ENCODE measurements at places on chromosomes 4 and X.

GRCh38 chr4:19752599-19752998 is 499.1 kb upstream of the SLIT2 start:
- DNase-seq: no peak

- no peak for DNase-seq
Measured at GRCh38 chr4:5660185-5660584, 48.2 kb downstream of the EVC2 start.

GRCh38 chr4:122671919-122672490 is 51.1 kb upstream of the IL21 start:
- DNase-seq: no peak

- no peak for DNase-seq
Measured at GRCh38 chrX:72258174-72258573, 18.9 kb downstream of the RPS4X start.

- no peak for DNase-seq
Measured at GRCh38 chrX:13101441-13102139, 57.2 kb upstream of the FAM9C start.

DNA sequence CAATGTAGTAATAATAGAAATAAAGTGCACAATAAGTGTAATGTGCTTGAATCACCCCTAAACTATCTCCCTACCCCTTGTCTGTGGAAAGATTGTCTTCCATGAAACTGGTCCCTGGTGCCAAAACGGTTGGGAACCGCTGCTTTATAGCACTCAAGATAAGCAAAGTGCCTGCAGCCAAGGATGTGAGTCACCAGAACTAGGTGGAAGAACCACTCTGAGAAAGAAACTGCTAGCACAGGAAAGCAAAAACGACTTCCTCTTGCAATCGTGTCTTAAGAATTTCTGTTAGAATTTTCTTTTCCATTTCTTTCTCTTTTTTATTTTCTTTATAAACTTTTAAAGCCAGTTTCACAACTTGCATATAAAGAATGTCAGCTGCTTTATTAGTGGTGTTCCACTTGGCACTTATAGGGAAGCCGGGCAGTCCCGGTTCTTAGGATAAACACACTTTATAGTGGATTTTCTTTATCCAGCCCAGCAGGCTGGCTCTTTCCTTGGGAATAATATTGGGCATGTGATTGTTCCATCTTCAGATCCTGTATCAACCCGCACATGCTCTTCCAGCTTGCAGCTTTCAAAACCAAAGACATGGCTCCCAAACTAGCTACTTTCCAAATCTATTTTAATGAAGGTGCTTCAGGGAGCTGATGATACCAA is 32.3 kb upstream of the CXCL8 start:
- DNase-seq: no peak

DNA sequence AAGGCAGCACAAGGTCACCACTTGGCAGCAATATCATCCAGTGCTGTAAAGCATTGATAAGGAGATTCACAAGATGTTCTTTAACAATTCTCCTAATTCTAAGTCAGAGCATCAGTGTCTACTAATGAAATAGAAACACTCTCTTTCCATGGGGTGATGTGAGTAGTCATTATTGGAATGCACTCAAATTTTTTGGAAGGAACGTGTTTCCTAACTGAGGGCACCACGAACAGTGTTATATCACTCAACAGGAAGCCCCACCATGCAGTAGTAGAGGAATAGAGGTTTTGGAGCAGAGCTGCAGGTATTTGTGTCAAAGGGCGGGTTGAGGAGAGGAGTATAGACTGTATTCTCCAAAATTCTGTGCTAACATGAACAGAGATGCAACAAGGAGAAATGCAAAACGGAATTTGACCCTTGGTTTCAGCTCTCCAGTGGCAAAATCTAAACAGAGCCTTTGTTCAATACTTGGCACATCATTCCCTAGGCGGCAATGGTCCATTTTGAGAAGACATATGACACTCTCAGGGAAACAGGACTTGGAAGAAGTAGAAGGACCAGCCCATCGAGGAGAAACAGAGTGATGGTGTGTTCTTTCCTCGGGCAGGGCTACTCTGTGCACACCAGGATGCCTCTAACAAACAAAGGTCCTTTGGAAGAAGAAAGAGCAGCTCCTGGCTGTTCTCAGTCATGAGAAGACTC is 98.9 kb downstream of the CPEB2 start:
- no peak for DNase-seq

DNA sequence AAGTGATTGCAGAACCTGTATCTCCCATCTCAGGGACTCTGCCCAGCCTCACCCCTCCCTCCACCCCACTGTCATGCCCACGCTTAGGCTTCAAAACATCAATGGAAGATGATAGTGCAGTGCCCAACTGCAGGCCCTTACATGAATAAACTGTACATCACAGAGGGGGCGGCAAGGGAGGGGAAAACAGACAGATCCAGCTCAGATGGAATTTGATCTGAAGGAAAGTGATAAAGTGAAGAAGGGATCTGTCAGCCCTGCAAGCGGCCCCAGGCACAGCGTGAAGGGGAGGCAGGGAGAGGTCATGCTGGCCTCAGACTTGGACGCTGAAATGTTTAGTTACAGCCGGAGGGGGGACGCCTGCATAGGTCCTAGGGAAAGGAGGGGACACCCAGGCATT is 38.5 kb downstream of the GYG2 start:
- no peak for DNase-seq

DNA sequence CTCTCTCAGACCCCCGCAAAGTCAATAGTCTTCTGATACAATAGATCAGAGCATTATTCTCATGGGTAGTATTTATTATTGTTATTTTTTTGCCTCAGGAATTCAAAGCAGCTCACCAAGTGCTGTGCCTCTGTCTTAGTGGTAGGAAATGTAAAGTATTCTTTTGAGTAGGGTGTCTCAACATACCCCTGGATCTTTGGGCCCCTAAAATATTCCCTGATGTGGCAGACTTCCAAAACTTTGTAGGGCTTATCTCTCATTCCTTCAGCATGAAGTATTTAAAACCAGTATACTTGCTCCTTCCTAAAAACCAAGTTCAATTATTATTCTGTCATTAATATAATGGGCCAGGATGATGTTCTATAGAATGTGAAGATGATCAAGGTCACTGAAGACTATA is 115.3 kb upstream of the ZNF827 start:
- DNase-seq: no peak

DNA sequence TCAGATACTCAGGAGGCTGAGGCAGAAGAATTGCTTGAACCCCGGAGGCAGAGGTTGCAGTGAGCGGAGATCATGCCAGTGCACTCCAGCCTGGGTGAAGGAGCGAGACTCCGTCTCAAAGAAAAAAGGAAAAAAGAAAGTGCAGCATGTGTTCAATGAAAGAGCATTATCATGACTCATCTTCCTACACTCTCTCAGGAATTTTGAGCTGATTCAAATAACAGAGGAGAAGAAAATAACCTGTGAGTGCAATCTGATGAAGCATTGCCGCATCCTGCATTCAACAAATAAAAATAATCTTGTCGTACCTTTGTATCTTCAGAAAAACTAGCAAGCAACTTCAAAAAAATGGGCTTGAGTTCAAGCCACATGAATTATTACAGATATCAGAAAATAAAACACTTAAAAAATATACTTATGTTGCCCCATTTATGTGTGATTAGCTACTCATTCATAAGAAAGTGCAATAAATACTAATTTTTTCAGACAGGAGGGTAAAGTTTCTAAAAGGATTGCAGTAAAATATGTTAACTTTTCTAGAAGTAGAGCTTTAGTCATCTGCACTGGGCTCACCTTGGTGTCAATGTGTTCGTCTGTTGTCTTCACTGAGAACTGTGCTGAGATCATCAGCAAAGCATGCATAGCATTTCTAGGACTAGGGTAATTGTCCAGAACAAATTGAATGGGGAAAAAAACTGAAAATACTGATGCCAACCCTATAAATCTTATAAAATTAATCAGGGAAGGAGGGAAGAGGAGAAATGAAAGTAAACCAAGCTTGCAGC is 90.4 kb upstream of the VCX3B start:
- no peak for DNase-seq

DNA sequence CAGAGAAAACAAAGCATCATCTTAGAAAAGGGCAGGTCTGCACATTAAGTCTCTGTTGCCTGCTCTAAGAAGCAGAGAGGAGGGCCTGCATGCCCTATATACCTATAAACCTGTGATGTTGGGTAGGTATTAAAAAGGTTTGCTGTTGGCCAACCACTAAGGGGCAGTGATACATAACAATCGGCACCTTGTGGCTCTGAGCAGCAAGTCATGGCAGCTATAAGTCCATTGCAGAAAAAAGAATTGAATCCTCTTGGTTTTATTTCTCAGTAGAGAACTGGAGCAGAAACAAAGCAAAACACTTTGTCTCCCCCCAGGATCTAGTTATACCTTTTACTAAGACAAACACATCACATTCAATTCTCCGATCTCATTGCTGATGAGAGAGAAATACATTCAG is 1364.4 kb downstream of the STIM2 start:
- DNase-seq: no peak

- no peak for DNase-seq
Measured at GRCh38 chr4:104465201-104465600, 29.5 kb downstream of the CXXC4 start.

- DNase-seq: no peak
Measured at GRCh38 chr4:54913751-54914526, 211.5 kb downstream of the KDR start.

- DNase-seq: no peak
Measured at GRCh38 chr4:151313306-151314009, 11.9 kb downstream of the SH3D19 start.

DNA sequence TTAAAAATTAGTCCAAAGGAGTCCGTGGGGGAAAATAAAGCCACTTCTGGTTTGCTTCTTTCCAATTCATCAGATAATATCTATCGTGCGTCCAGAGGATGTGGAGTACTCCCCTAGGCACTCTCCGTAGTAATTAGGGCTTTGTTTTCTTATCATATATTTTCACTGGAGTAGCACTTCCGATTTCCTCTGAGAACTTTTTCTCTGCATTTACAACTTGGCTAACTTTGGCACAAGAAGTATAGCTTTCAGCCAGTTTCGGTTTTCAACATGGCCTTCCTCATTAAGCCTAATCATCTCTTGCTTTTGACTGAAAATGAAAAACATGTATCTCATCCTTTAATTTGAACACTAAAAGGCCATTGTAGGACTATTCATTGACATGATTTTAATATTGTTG is 80.5 kb downstream of the CASP3 start:
- no peak for DNase-seq

DNA sequence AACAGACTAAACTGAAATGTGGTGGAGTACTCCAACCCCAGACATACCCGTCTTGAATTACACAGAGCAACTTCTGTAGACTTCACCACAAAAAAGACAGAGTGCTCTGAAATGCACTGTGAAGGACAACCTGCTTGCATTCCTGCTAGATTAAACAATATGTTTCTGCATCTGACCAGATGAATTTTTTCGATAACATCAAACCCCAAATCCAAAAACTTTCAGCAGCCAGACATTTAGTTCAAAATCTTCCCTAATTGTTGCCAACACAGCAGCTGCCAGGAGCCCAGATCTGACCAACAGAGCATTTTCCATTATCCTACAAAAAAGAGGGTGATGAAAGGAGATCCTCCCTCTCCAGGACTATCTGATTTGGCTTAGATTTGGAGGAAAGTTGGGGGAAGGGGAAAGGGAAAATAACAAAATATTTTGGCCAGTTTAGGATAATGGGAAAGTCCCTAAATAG is 356.5 kb downstream of the PDGFC start:
- DNase-seq: no peak

DNA sequence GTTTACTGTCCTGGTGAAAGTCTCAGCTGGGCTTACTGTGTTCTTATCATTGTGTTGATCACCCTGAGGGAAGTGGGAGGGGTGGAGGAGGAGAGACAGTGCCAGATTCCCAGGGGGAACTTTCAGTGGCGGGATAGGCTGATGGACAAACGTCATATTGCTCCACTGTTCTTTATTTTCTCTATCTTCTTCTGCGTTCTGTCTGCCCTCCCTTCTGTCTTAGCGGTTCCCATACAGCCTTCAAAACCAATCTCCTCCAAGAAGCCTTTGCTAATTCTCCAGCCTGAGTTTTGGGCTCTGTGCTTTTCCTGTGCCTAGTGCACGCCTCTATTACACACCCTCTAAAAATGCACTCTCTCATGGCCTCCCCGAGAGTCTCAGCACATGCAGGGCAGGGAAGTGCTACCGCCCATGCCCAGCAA is 448.7 kb upstream of the FAT1 start:
- no peak for DNase-seq

GRCh38 chr4:70759126-70759525 is 37.4 kb downstream of the RUFY3 start:
- no peak for DNase-seq

DNA sequence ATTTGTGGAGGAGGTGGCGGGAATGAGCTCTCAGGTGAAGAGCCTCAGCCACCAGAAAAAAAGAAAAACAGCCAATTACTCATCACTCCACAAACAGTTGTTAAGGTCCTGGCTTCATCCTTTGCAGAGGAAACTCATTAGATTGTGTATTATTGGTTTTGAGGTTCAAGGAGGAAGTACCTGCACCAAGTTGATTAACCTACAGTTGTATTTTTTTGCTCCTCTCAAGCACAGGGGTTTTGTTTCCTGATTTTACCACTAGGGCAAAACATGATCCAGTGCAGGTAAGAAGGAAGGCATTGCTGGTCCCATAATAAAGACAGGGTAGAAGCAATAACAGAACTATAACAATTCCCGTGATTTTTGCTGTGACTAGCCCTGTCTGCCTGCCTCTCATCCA is 84.0 kb upstream of the QRFPR start:
- DNase-seq: no peak

DNA sequence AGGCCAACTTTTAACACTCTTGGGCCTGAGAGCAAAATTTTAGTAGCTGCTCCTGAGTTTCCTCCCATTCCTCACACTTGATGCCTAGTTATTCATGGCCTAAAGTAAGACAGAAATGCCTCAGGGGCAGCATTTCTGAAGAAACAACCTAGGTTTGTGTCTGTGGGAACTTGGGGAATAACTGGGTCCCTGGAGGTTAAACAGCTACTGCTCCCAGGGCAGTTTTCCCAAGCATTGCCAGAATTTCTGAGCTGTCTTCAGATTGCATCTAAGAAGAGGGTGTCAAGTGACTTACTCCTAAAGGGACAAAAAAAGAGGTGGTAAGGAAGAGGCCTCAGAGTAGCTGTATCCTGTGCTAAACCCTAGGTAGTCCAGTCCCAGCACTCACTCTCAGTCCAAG is 130.8 kb upstream of the ACSL4 start:
- no peak for DNase-seq

DNA sequence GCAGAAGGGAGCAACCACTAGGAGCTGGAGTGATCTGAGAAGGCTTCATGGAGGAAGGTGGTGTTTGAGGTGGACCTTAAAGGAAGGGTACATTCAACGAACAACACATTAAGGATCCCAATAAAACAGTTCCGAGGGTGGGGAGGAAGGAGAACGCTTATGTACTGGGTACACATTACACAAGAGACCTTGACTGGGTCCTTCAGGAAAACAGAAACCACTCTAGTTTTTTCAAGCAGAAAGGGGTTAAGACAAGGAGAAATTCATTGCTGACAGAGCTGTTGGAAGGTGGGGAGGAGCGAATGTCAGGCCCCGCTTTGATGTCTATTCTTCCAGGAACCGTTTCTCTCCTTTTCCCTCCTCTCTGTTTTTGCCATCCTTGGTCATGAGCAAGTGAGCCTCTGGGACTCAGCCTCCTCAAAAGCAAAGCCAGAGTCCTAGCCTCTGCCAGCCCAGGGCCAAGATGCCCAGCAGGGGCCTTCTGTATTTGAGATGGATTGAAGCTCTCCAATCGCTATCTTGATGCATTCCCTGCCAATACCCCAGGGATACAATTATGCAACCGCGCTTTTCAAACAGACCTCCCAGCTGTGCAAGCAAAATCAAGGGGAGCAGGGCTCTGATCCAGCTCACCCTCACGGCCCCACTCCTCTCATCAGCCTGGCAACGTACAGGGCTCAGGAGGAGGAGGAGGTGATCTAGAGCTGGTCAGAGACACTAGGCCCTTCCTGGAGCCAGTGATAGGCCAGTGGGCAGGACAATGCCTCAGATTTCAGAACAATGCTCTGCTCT is 48.4 kb downstream of the ZBTB49 start:
- no peak for DNase-seq

Measured in activated gamma-delta T cell (primary cell).